Brain (organoid and tissue), 16 donors: ENCODE measurements at places on chromosomes 12 and 14.

- peak; percentile 74 for DNase-seq
Measured at GRCh38 chr12:27324530-27324929, 8.1 kb upstream of the BMAL2 start.

DNA sequence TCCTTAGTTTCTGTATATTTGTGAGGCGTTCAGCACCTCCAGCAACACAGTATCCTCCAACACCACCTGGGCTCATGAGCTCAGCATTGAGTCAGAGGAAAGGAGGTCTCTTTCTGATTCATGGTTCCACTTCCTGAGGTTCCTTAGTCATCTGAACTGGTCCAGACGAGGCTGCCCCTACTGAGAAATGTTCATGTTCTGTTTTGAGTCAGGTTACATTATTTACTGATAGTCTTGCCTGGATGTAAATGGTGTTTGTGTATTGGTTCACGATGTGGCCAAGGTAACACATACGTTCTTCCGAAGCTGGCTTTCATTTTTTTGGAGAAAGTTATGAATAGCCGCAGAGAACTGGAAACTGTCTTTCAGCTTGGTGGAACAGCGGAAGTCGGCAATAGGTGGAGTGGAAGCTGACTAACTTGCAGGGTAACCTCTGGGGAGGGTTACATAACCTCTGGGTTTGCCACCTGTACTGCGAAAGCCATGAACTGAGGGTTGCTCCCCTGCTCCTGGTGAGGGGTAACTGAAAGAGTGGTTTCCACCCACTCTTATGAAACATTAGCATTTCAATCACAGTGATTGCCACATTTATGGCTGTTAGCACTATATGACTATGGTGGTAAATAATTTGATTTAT is 42.2 kb upstream of the MANSC4 start:
- no peak for DNase-seq

GRCh38 chr12:13088496-13088895 is 15.0 kb downstream of the GSG1 start:
- peak; percentile 21 for DNase-seq

- DNase-seq = no peak
Measured at GRCh38 chr14:86299994-86300393, 770.0 kb downstream of the FLRT2 start.

- DNase-seq = no peak
Measured at GRCh38 chr14:76778546-76779215, 17.4 kb downstream of the VASH1 start.

GRCh38 chr14:101118746-101119591 is 215.4 kb upstream of the RTL1 start:
- DNase-seq = no peak

DNA sequence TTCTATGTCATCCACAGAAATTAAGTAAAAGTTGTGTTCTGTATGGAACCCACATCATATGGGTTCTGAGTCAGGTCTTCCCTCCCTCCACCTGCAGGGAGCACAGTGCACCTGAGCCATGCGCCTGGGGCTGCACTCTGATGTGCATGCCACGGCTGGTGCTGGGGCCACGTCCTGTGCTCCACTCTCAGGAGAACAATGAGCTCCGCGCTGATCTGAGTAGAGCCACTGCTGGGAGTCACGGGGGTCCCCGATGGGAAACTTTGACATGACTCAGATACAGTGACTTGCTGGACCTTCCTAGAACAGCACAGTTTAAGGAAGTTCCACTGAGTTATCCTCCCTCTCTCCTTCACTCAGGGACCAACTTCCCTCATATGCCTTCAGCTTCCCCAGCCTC is 683.4 kb downstream of the TMEM121 start:
- no peak for DNase-seq

DNA sequence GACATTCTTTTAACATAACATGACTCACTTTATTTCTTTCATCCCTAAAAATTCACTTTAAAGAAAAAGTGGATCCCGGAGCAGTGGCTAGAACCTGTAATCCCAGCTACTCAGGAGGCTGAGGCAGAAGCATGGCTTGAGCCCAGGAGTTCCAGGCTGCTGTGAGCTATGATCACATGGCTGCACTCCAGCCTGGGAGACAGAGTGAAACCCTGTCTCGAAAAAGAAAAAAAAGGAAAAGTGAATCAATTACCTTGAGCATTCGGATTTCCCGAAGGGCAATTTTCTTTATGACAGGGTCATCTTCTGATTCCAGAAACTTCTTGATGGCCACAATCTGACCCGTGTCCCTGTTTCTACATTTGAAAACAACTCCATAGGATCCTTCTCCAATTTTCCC is 1.2 kb downstream of the CDKL1 start:
- DNase-seq = no peak

DNA sequence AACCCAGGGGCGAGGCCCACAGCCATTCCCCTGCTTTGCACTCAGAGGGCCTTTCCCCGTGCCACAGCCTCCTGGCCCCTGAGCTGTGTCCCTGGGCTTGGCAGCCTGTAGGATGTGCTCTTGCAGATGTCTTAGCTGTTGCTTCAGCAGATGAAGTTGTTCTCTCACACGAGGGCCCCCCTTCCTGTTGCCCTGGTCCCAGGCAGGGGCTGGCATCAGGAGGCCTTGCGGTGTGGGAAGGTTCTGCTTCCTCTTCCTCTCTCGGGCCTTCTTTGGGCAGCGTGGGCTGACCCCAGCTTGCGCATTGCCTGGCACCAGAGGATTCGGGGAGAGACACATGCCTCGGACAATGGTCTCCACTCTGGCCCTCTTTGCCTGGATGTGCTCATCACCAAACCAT is 12.7 kb downstream of the PROX2 start:
- DNase-seq = no peak

GRCh38 chr14:20934148-20934762 is 21.0 kb upstream of the RNASE2 start:
- no peak for DNase-seq

GRCh38 chr12:57716305-57716704 is 22.2 kb downstream of the AGAP2 start:
- DNase-seq = no peak

DNA sequence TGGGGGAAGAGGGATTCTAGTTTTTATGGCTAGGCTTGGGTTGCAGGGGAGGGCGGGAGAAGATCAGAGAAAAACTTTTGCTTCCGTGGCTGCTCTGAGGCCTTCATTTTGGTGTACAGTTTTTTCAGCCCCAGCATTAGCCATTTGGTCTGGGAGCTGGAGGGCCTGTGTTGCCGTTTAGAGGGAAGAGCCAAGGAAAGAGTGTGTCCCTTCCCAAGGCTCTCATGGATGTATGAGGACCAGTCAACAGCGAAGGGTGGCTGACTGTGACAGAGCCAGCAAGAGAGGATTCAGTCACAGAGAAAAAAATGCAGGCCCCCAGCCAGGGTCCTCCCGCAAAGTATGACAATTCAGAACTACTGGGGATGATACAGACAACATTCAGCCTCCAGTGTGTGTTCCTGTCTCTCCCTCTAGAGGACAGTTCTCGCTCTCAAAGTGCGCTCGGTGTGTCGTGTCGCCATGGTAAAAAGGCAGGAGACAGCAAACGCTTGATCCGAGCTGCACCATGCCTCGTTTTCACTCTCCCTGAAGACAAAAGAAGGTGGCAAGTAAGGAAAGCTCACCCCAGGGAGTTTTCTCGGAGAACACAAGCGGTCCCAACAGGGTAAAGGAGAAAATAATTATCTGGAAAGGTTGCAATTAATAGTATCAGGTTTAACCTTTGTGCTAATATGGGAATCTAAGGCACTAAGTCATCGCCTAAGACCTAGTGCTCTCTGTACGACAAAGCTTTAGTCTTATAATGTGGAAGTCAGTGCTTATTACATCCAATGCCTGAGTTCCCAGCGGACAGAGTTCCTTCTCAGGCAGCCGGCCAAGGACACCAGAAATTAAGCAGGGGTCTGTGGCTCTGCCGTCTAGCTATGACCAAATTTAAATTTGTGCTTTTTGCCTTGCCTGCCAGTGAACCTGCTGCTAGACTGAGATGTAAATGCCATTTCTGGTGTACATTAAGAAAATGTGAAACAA is 157.3 kb upstream of the PLXNC1 start:
- DNase-seq = peak; percentile 80

GRCh38 chr12:60101715-60102114 is 505.9 kb downstream of the SLC16A7 start:
- no peak for DNase-seq

DNA sequence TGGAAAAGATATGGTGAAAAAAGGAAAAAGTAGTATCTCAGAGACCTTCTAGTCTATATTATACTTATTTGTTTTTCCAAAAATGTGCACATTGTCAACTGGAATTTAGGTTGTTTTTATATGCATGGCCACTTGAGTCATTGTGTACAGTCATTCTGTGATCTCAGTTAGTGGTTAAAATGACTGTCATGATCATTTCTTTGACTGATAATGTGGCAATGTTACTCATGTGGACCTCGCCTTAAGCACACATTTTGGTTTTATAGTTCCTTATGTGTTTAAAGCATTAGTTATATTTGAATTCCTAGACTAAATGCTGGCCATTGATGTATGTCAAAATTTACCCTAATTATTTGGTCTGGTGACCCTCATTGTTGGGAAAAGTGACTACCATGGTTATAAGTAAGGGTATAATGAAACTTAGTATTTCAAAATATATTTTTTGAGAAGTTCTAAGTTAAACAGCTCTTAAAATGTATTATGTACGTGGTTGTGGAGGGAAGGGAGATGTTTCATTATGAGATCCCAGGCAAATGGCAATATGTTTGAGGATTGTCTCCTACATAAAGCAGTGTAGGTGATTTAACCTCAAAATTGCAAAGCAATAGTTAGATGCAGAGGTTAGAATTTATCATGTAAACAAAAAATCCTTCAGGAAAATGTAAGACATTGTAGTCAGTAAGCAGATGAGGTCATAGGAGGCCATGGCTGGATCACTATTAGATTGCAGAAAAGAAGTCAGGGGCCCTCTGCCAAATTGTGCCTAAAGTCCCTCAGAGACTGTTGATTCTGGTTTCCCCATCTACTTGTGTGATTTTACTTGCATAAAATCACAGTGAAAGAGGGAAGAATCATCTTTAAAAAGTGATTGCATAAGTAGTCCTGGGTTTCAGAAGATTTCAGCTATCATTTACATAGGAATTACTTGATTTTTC is 17.5 kb downstream of the PNMA1 start:
- DNase-seq = no peak

- no peak for DNase-seq
Measured at GRCh38 chr14:23465261-23465660, 4.2 kb upstream of the NGDN start.

DNA sequence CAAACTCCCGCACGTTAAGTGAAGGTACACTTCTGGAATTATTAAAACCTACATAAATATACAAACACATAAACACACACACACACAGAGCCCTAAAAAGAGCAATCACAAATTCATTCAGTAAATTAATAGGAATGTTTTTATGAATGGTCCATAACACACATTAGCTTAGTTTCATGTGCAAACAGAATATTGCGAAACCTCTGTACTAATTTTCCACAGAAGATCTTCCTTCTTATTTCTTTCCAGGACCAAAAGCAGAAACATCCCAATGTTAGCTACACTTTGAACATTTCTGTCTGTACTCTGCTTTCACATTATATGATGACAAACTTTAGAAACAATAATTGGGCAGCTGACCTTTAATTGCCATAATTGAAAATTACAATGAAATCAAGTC is 101.6 kb downstream of the SOX5 start:
- DNase-seq = no peak

GRCh38 chr12:42780671-42781070 is 191.1 kb upstream of the PRICKLE1 start:
- no peak for DNase-seq

DNA sequence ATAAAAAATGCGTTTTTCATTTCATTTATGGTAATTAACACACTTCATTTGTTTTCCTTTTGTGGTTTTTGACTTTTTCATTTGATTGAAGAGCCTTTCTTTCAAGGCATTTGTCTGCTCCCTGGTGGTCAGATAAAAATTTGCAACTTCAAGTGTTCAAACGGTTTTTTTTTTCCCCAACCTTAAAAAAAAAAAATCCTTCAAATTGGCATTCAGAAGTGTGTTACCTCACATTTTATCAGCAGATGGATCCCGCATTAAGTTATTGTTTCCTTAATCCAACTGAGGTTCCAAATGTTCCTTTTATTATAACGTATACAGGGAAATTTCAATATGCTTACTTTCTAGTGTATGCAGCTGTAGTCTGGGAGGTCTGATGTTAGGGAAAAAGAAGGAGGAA is 47.2 kb downstream of the MYF5 start:
- DNase-seq = peak; percentile 71

GRCh38 chr14:101104485-101104884 is 201.0 kb upstream of the RTL1 start:
- DNase-seq = no peak

DNA sequence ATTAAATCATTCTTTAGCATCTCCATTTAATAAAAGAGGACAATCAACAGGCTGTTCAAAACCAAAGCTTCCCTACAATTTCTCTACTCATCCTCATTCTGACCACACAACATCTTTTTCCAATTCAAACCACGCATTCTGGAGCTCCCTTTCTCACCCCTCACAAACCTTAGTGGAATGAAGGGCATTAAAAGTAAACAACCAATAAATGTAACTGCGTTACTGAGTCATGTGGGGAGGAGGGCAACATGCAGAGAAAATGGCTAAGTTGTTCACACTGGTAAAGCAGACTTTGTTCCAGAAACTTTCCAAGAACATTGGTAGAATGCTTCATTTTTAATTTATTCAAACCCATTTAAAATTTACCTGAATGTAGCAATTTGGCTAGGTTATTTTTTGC is 19.6 kb downstream of the SOX5 start:
- no peak for DNase-seq

DNA sequence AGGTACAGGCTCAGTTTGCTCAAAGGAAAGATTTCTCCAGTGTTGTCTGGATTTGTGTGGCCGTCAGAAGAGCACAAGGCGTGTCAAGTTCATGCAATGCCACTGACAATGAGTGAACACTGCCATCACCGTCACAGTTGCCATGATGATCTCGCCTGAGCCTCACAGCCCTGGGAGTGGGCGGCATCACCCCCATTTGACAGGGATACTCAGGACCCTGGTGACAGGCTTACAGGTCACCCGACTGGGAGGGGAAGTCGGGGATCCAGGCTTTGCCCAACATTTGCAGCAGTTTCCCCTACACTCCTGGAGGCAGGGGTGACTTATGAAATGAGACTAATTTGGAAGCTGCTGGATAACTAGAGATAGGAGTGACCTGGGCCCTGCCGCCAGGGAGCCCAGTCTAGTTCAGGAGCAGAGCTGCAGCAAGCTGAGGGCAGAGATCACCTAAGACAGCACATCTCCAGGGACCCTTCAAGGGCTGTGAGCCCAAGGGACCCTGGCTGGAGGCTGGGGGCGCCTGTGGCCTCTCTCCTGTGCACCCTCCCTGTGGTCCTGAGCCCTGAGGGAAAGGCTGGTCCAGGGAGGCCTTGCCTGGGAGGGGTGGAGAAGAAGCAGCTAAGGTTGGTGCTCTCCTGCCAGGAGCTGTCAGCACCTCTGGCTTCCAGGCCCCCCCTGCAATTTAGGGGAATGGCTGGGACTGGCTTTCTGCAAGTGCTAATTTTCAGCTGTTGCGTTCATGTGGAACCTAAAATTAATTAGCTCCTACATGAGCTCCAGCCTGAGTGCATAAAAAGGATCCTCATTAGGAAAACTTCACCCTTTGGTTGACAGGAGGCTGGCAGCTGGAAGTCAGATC is 32.4 kb upstream of the BEGAIN start:
- peak; percentile 53 for DNase-seq

GRCh38 chr12:52826611-52827498 is 7.3 kb downstream of the KRT79 start:
- no peak for DNase-seq
